ENCODE measurements at places on chromosomes 5 and 9.

GRCh38 chr5:17828681-17829080, 194.4 kb downstream of the TAF11L14 start:
- no peak for DNase-seq

- DNase-seq, result peak; percentile 19
These were observed 67.8 kb upstream of the KLF4 start for GRCh38 chr9:107557236-107557990.

DNA sequence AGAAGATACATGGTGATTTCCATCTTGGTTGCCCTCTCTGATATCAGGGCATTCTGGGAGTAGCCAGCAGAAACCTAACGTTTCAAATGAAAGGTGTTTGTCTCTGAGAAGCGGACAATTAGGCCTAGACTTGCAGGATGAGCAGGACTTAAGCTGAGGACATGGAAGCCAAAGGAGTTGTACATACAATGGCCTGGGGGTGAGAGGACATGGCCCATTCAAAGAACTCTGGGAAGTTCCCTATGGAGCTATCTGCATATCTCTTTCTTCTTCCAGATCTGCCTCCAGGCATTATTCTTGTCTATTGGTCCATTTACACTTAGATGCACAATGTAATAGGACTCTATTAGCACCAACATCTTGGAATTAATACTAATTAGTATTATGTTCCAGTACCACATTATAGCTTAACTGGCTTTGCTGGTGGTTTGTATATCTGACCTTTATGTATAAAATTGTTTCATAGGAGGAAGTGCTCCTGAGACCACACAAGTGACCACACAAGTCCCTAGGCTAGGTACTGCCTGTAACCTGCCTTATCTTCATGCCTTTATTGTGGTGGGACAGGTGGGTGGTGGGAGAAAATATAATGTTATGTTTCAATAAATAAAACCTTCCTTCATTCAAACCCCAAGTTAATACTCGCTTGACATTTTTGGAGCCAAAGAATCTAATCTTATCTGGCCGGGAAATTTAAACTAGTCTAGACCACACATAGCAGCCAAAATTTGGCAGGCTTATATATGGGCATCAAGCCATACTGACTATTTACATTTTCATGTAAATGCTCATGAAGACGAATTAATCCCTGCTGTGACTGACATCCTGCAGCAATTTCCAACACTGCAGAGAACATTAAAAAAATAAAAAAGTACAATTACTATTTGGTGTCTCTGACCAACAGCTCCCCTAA, 52.1 kb upstream of the EQTN start:
- DNase-seq, result peak; percentile 29

DNA sequence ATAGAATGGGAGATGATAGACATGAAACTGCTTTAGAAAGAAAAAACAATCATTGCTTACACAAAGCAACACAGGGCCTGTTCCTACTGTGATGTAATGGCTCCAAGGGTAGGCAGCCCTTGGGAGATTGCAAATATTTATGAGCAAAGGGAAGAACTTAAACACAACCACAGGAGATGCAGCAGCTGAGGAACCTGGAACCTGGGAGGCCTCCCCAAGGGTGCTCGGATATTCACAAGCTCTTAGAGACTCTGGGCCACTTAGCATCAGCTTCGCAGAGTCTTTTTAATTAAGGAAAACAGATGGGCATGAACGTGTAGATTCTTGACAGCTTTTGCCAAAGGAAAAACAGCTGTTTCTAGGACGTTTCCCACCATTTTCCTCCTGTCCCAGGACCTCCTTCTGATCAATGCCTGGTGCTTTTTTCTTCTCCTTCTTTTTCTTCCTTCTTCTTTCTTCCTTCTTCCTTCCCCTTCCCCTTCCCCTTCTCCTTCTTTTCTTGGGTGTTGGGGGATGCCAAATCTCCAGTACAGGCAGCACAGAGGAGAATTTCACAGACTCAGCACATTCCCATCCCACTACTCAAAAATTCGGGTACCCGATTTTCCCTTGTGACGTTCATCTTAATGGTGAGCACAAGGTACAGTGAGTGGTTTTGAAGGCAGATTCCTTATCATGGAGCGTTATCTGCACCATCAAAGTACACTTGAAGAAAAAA, 28.1 kb upstream of the TCF7 start:
- DNase-seq, result no peak

DNA sequence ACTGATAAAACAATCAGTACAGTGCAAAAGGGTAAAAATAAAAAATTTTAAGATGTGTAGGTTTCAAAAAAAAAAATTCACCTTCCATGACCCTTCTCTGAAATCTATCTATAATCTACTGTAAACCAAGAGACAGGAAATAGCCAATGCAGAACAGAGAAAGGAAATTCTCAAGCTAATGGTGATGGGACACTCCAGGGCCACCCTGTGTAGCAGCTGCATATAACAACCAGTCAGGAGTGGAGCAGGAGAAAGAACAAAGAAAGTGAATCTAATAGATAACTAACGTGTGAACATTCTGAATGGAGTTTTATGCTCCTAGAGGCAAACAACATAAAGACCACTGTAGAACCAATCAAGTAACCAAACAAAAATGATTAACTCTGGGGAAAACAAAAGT, 16.6 kb downstream of the SPTLC1 start:
- no peak for DNase-seq

- no peak for DNase-seq
These were observed 1.8 kb upstream of the DIPK1B start for GRCh38 chr9:136710543-136710942.

GRCh38 chr9:15612962-15613361, 60.1 kb downstream of the CCDC171 start:
- no peak for DNase-seq

Data from fibroblast of upper back skin (primary cell).